ENCODE measurements at places on chromosomes 16 and 17.

- DNase-seq, result no peak
These were observed 2.8 kb downstream of the CAPN15 start for GRCh38 chr16:530111-530817.

GRCh38 chr16:87924811-87925670 is 11.3 kb downstream of the CA5A start:
- no peak for DNase-seq

DNA sequence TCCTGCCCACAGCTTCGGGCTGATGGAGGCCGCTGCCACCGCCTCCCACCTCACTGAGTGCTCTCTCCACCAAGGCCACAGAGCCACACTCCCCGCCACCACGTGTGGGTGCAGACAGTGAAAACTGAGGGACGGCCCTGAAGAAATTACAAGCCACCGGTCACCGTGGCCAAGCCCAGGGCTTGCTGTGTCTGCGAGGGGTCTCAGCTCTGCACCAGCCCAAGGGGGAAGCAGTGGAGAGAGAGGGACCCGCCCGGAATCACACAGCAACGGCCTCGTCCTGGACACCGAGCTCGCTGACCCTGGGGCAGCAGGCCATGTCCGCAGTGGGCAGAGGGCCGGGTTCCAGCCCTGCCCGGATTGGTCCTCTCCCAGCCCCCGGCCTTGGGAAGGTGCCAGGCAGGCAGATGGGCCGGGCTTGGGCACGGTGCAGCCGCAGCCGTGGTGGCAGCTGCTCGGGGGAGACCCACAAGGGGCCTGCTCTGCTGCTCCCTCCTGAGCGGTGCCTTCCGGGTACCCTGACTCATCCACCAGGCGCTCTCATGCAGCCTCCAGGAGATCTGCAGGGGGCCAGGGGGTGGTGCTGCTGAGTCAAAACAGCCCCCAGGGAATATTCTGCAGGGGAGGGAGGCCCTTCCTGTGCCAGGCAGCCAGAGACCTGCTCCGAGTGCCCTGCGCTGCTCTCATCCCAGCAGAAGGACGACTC is 52.0 kb downstream of the CBFA2T3 start:
- DNase-seq, result peak; percentile 96

DNA sequence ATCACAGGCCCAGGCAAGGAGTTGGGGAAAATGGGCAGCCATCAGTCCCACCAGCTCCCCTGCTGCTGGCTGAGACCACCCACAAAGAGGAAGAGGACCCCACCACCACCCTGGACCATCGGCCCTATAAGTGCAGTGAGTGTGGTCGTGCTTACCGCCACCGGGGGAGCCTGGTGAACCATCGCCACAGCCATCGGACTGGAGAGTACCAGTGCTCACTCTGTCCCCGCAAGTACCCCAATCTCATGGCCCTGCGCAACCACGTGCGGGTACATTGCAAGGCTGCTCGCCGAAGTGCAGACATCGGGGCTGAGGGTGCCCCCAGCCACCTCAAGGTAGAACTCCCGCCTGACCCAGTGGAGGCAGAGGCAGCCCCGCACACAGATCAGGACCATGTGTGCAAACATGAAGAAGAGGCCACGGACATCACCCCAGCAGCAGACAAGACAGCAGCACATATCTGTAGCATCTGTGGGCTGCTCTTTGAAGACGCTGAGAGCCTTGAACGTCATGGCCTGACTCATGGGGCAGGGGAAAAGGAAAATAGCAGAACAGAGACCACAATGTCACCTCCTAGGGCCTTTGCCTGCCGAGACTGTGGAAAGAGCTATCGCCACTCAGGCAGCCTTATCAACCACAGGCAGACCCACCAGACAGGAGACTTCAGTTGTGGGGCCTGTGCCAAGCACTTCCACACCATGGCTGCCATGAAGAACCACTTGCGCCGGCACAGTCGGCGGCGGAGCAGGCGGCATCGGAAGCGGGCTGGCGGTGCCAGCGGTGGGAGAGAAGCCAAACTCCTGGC is 3.6 kb downstream of the ZNF646 start:
- no peak for DNase-seq

GRCh38 chr16:48912360-48912759 is 302.4 kb upstream of the N4BP1 start:
- DNase-seq, result no peak

DNA sequence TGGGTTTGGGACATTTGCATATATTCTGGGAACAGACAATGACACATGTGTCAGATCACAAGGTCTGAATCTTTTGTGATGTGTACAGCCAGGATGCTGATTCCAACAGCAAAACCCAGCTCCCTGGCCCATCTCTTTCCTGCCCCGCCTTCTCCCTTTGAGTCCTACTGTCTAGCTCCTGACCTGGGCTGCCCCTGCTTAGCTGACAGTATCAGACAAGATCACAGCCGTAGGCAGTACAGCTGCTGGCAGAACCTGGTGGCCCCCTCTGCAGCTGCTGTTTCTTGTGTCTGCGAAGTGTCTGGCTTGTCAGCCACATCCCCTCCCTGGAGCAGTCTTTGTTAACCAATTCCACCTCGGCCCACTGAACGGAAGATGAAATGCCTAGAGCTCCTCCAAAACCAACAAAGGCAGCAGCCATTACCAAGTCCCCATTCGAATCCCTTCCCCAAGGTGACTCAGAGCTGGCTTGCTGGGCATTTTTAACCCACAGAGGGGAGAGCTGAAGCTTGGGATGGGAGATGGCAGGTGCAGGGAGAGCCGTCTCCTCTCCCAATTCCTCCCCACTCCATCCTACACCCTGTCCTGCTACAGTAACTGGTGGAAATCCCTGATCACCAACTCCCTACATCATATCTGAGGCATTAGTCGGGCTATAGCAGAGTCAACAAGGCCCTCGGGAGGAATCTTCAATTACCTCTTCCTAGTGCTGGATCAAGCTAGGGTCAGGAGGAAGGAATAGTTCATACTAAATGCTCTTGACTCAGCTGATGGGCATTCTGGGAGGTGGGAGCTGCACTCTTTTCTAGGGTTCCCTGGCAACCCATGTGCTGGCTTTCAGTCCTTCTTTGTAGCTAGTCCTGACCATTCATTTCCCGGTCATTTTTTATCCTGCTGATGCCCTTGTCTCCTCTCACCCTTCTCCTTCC is 5.8 kb downstream of the PIPOX start:
- peak; percentile 40 for DNase-seq

DNA sequence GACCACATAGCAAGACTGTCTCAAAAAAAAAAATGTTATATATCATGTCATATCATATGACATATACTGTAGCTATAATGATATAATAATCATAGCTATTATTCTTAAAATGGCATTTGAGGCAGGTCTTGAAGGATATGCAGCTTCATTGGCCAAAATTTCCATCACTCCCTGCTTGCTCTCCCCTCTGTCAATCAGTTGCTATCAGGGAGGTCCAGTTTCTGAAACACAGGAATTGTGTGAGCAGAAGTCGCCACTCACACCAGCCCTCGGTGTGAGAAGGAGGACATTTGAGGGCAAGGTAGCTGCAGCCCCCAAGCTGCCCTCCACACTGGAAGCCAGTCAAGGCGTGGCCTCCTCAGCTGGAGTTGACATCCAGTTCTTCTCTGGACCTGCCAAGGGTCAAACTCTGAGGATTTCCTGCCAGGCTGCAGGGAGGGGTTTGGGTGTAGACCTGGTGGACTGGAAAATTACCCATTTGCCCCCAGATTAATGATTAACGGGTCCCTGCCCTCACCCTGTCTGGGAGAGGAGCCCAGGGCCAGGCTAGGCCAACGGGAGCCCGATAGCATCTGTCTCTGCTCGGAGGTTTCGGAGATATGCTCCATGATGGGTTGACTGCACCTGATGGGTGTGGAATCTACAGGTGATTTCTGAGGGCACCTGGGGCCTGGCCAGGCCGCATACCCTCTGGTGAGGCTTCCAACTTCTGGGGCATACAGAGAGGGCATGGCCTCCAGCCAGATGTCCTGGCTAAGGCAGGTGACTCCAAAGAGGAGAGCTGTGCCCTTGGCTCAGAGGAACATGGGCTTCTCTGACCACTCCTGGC is 18.8 kb downstream of the WNT9B start:
- no peak for DNase-seq

GRCh38 chr16:88628512-88628974 is 9.8 kb upstream of the IL17C start:
- peak; percentile 35 for DNase-seq

- DNase-seq, result no peak
These were observed 3.5 kb upstream of the SALL1 start for GRCh38 chr16:51154271-51155171.

- DNase-seq, result no peak
These were observed 248.6 kb upstream of the MAF start for GRCh38 chr16:79849119-79849518.

- DNase-seq, result peak; percentile 21
These were observed 254.3 kb upstream of the SALL1 start for GRCh38 chr16:51405361-51405760.

- no peak for DNase-seq
These were observed 21.6 kb downstream of the UBALD1 start for GRCh38 chr16:4593086-4593485.

Data from A172 (cell line).